ENCODE measurements at places on chromosomes 1 and 21.

DNA sequence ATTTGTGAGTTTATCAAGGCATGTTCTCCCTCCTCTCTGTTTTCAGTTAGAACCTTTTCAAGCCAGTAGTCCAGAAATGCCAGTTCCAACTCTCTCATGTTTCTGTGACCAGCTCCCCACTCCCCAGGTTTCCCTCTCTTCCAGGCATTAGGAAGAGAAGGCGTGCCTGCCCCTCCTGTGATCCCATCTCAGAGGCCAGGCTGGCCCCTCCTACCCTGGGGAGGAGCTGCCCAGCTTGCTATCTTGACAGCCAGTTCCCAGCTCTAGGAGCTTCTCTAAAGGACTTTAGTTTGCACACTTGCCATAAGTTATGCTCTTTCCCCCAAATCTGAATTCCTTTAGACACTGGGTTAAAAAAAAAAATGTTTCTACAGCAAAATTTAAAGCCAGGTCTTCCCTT is 8.9 kb downstream of the HYI start:
- DNase-seq = no peak

GRCh38 chr1:183114441-183114840 is 71.6 kb upstream of the LAMC2 start:
- no peak for DNase-seq

DNA sequence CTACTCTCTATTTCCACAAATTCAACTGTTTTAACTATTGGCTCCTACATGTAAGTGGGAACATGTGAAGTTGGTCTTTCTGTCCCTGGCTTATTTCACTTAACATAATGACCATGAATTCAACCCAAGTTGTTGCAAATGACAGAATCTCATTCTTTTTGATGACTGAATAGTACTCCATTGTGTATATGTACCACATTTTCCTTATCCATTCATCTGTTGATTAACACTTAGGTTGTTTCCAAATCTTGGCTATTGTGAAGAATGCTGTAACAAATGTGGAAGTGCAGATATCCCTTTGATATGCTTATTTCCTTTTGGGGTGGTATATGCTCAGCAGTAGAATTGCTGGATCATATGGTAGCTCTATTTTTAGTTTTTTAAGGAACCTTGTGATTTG is 33.0 kb downstream of the GBP6 start:
- no peak for DNase-seq

GRCh38 chr1:32767156-32767555 is 50.0 kb downstream of the YARS1 start:
- no peak for DNase-seq

All from activated CD4-positive, alpha-beta T cell treated with anti-CD3 and anti-CD28 coated beads, Interleukin-2, amount 50 U/mL, for 4 hours (primary cell).